ENCODE measurements at places on chromosomes 2 and 18.

DNA sequence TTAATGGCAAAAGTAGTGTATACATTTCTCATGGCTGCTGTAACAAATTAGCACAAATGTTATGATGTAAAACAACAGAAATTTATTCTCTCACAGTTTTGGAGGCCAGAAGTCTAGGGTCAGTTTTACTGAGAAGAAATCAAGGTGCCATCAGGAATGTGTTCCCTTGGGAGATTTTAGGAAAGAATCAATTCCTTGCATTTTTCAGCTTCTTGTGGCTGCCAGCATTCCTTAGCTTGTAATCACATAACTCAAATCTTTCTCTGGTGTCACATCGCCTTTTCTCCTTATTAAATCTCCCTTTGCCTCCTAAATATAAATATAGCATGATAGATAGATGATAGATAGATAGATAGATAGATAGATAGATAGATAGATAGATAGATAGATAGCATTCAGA, 307.0 kb upstream of the REG3G start:
- DNase-seq, result peak; percentile 59

- no peak for DNase-seq
Measured at GRCh38 chr2:12935222-12935621, 218.5 kb downstream of the TRIB2 start.

DNA sequence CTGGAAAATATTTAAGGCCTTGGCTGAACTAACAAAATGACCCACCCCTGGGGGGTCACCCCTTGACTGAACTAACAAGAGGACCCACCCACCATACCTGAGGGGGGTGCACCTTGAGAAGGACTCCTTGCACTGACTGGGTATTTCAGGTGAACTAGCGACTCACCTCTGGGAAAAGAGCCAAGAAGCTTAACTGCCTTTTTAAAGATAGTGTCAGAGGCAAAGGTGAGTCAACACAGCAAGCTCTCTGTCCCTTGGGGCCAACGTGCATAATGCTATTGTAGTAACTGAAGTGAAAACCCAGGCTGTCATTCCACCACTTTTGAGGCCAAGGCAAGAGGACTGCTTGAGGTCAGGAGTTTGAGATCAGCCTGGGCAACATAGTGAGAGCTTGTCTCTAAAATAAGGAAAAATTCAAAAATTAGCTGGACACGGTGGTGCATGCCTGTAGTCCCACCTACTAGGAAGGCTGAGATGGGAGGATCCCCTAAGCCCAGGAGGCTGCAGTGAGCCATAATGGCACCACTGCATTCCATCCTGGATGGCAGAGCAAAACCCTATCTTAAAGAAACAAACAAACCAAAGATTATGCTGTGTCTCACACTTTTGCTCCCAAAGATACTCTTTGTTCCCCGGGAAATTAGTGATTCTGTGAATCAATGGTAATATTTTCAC, 36.4 kb upstream of the ZCCHC2 start:
- peak; percentile 47 for DNase-seq

- no peak for DNase-seq
Measured at GRCh38 chr2:120531863-120532600, 186.1 kb downstream of the INHBB start.

GRCh38 chr2:144099780-144100377, 420.0 kb downstream of the ZEB2 start:
- DNase-seq, result peak; percentile 73

- DNase-seq, result no peak
Measured at GRCh38 chr2:100944617-100945432, 57.3 kb upstream of the RPL31 start.

GRCh38 chr2:20419007-20419576, 27.8 kb upstream of the RHOB start:
- DNase-seq, result no peak

Data from HS-5 (cell line).